ENCODE measurements at places on chromosomes 2 and 18. TPM values are rescaled to one million over a fixed set of nuclear protein-coding genes. Genes with fewer than 3 reads are reported as not detected.

Gene SKOR2
- not detected for total RNA-seq

Gene HOXD13
- 7.5 TPM for total RNA-seq

Gene CRIM1
- 177 TPM for total RNA-seq

Gene CDH19
- total RNA-seq = under 0.01 TPM

Gene DPY30
- 54.9 TPM for total RNA-seq

Gene ALPI
- not detected for total RNA-seq
